ENCODE measurements at places on chromosomes 16 and 17.

DNA sequence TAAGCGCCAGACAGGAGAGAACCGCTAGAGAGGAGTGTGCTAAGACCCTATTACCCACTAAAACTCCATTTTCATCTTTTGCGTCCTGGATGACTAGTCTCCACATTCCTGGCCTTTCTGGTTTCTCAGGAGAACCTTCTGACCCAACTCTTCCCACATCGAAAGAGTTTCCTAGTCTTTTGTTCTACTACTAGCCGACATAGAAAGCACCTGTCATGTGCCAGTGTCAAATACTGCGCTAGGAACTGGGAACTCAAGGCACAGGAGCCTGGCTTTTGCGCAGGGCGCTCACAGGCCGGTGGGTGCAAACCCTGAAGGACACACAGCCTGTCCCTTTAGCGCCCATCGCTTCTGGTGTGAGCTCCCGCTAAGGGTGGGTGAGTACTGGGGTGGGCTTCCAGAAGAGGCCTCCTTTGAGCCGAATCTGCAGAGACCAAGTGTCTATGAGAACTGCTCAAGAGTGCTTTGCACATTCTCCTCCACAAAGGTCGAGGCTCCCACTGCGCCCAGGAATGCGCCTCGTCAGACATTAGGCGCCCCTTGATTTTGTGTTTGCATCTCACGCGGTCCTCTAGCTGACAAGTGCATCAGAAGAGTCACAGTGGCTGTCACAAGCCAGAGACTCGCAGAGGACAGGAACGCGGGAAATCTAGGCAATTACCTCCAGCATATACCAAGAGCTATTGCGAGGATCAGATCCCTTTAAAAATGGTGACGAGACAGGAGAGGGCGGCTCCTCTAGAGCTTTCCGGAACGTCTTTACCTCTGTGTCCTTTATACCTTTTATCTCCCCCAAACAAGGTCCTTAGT lies 2.0 kb upstream of the PSMB3 start:
- DNase-seq = peak; percentile 22

DNA sequence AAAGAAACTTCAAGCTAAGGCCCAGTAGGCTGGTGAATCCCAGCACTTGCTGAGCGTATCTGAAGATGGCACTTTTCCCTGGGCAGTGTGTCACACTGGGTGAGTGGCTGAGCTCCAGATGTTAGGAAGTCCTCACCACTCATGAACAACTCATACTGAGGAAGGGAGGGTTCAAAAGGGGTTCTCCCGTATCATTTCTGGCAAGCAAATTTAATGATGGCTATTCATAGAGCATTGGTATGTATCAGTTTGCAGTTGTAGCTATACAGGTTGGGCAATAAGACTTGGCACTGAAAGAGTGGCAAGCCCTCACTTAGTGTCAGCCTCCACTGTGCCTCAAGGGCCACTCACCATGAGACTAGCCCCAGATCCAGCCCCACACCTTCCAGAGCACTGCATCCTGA lies 10.7 kb downstream of the GFOD2 start:
- DNase-seq = peak; percentile 49

DNA sequence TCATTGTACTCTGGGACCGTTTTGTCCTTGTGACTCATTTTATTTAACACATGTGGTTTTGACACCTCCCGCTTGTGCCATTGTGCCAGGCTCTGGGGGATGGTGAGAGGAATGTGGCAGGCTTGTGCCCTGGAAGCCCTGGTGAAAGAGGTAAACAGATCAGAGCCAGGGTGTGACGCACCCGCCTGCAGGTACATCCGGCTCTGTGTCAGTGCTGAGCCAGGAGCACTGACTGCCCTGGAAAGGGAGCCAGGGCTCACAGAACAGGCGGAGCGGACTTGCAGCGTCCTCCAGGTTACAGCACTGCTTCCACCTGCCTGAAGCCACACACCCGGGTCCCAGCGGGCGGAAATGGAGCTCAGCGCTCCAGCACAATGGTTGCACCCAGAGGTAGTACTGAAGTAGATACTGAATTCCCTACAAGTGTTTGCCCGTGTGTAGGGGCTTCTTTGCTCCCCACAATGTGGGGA lies 30.6 kb downstream of the CDRT15 start:
- DNase-seq = no peak

- no peak for DNase-seq
Measured at GRCh38 chr17:76953946-76954345, 85.7 kb downstream of the MGAT5B start.

DNA sequence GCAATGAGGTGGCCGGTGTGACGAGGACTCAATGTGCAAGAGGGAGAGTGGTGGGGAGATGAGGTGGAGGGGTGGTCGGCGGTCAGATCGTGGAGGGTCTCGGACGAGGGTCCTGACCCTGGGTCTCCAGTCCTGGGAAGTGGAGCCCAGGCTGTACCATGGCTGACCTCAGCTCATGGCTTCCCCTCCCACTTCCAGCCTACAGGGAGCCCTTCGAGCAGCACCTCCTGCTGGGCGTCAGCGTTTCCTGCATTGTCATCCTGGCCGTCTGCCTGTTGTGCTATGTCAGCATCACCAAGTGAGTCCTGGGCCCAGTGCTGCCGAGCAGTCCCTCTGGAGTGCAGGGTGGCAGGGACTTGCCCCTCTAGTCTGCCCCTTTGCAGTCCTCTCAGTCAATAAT lies 41.8 kb downstream of the IL4R start:
- DNase-seq = peak; percentile 22

DNA sequence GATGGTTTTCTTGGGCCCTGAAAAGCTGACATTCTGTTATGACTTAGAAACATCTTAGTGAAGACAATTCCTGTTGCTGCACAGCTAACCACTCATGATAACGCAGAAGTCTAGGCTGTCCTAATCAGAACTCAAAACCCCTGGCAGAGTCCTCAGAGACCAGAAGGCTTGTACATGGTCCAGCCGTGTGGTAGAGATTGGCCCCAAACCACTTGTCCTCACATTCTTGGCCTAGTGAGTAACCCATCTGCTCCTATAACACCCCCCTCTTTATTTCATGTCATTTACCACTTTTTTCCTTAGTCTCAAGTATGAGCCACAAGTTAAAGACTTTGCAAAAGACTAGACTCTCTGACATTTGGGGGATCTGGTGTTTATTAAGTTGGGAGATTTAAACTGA lies 116.5 kb upstream of the ADAMTS18 start:
- DNase-seq = no peak

- DNase-seq = no peak
Measured at GRCh38 chr17:60862482-60862881, 184.8 kb downstream of the BCAS3 start.

- DNase-seq = peak; percentile 4
Measured at GRCh38 chr17:40726919-40727318, 23.4 kb upstream of the KRT24 start.

GRCh38 chr17:74702116-74702871 lies 10.4 kb downstream of the CD300LF start:
- no peak for DNase-seq

GRCh38 chr16:19833581-19833980 lies 51.1 kb downstream of the GPRC5B start:
- DNase-seq = no peak

DNA sequence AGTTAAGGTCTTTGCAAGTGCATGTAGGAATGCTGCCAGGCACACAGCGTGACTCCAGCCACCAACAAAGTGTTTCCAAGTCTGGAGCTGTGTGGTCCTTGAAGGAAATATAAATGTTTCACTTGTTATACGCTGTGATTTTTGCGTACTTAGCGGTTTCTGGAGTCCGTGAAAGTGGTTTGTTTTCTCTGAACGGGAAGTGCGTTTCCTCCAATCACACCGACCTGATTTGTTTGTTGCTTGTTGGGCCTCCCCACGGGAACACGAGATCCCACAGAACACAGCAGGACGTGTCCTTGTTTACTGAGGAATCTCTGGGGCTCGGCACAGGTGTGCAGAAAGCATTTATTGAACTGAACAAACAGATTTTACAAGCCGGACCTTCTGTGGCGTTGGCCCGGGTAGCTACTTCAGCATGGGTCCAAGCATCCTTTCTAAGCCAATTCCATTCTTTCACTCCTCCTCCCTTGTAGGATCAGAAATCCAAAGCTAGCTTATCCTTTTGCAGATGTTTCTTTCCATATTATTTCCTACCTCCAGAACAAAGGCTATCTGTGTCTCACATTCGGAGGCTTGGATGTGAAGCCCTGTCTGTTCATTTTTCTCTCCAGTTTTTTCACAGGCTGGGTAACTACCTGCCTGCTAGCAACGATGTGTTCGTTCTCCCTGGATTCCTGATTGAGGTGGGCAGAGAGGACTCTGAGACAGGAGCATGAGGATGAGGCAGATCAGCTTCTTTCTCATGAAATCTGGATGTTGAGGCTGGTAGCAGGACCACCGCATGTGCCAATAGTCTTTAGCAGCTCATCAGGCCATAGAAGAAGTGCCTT lies 44.6 kb downstream of the ABAT start:
- DNase-seq = no peak

DNA sequence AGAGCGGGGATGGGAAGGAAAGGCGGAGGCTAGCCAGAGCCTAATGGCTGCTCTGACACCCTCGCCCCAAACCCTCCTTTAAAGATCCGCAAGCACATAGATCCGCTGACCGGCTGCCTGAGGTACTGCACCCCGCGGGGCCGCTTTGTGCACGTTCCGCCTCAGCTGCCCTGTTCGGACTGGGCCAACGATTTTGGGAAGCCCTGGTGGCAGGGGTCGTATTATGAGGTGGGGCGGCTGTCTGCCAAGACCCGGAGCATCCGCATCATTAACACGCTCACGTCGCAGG lies 663 bp downstream of the CYB5D1 start:
- peak; percentile 44 for DNase-seq

- no peak for DNase-seq
Measured at GRCh38 chr16:27959914-27960313, 103.6 kb downstream of the GSG1L start.

DNA sequence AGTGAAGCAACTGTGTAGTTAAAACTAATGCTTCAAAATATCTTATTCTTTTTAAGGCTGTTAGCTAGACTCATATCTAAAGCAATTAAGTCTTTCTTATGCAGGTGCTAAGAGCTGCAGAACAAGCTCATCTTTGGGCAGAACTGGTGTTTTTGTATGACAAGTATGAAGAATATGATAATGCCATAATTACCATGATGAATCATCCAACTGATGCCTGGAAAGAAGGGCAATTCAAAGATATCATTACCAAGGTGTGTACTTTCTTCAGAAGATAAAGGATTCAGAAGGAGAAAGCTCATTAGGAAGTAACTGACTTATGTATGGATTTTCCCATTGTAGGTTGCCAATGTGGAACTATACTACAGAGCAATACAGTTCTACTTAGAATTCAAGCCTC lies 23.9 kb downstream of the PTRH2 start:
- DNase-seq = no peak

DNA sequence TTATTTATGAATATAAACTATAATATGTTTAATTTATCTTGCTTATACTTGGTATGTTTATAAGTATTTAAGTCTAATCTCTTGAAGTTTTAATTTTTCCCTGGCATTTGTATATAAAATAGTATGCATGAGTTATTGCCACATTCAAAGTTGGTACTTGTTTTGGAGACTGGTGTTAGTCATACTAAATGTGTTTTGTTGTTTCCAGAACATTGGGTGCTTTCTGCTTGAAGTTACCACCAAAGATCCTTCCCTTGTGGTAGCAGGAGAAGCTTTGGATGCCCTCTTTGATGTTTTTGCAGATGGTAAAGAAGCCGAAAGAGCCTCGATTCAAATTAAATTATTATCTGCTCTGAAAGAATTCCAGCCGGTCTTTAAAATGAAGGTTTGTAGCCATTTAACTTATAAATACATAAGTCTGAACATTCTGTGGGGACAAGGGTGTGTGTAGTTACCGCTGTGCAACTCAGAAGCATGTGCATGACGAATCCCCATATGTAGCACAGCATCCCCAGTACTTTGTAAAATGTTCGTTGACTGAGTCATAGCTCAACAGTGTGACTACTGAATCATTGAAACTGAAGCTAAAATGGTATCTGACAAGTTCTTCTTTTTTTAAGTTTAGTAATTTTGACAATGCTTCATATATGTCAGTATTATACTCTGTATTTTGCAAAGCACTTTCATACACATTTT lies 36.4 kb downstream of the HEATR3 start:
- DNase-seq = peak; percentile 86

- no peak for DNase-seq
Measured at GRCh38 chr16:77931058-77931457, 91.3 kb upstream of the CLEC3A start.

DNA sequence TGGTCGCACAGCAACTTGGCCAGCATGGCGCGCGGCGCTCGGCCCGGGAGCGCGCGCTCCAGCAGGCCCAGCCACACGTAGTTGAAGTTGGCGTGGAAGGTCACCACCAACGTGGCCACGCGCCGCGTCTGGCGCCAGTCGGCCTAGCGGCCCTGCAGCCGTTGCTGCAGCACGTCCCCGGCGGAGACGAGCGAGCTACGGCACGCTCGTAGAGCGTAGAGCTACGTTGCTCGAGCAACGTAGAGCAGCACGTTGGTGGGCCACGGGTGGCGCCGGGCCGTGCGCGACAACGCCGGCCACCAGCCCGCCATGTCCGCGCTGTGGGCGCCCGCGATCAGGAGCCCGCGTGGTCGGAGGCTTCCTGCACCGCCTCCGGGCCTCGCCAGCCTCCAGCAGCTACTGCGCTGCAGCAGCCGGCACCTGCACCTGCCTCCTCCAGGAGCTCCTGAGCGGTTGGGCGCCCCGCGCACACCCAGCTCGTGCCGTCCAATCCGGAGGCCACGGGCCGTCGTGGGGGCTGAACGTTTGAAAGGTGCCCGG lies 13.4 kb upstream of the SULT1A1 start:
- DNase-seq = no peak

DNA sequence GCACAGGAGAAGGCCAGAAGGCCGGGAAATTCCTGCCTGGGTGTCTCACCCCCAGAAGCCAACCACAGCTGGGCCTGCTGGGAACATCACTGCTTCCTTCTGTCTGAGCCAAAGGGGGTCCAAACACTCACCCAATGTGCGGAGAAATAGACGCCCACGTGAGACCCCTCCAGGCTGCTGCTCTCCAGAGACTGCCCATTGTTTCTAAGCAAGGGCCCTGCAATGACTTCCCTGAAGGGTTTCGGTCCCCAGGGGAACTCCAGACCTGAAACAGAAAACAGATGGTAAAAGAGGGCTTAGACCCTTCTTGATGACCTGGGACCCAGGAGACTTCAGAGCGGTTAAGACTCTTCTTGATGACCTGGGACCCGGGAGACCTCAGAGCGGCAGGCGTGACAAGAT lies 41.3 kb downstream of the MRM3 start:
- DNase-seq = no peak

DNA sequence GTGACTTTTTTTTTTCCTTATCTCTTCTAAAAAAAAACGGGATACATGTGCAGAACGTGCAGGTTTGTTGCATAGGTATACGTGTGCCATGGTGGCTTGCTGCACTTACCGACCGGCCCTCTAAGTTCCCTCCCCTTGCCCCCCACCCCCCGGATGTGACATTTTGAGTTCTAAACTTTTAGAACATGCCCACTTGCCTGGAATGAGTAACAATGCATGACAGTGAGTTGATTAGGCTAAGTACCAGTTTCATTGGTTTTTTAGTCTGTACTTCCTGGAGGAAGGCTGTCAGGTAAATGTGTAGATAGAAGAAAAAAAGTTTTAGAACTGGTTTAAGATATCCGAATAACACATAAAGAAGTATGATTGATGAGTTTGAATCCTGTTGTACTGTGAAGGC lies 4.0 kb downstream of the BPTF start:
- no peak for DNase-seq

GRCh38 chr16:19522760-19523159 lies 862 bp upstream of the GDE1 start:
- DNase-seq = no peak

All from IMR-90 (cell line).